ENCODE measurements at places on chromosomes 4 and X.

DNA sequence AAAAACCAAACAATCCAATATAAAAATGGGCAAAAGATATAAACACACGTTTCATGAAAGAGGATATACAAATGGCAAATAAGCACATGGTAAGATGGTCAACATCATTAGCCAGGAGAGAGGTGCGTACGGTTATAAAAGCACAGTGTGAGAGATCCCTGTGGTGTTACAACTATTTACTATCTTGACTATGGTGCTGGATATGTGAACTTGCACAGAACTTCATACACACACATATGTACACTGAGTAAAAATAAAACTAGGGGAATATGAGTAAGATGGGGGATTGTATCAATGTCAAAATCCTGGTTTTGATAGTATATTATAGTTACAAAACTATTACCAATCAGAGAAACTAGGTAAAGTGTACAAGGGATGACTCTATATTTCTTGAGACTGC is 8.4 kb downstream of the FBXO8 start:
- DNase-seq = no peak

GRCh38 chrX:74259885-74260491 is 44.0 kb upstream of the ZCCHC13 start:
- DNase-seq = peak; percentile 84

DNA sequence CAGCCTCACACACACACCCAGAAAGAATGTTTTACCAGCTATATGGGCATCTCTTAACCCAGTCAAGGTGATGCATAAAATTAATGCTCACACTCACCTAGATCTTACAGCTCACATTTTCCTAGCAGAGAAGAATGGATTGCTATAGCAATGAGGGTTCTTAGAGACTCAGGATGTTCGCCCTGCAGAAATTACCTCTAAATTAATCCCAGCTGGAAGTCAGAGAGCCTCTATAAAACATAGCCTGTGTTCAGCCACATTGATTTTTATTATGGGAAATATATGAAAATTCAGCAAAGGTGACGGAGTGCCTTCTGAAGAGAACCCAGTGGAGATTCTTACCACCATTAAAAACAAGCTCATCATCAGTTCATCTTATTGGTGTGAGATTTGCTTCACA is 528.3 kb upstream of the ZFP42 start:
- no peak for DNase-seq

- no peak for DNase-seq
Observed at GRCh38 chrX:15748841-15749240, 10.8 kb downstream of the CA5B start.
